ENCODE measurements at places on chromosomes 13 and 19. TPM values are rescaled to one million over a fixed set of nuclear protein-coding genes. Genes with fewer than 3 reads are reported as not detected.

STARD13 gene
- 1.4 TPM for total RNA-seq

ZNF418 gene
- total RNA-seq = 3.4 TPM

DNA sequence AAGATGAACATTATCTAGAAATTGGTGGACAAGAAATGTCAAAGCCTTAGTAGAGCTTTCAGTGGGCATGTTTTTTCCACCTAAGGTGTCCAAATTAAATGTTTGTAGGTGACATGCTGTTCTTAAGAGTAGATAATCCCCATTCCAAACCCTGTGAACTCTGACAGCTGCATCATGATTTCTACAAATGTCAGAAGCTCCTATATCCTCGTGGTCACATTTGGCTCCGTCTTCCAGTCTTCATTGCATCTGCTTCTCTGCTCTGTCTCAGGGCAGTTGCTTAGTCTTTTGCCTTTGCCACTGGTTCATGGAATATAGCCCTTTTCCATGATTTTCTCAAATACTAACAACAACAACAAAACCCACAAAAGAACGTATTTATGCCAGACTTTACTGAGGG is 234.5 kb downstream of the DLEU7 start:
- no peak overlapping the region for H3K4me3 ChIP-seq
- no peaks in the 10 kb centered on the region for H3K36me3 ChIP-seq
- no peak overlapping the region for H3K27ac ChIP-seq
- peaks cover 17% of the 10 kb centered on the region for H3K4me1 ChIP-seq
- no peak for DNase-seq
- peaks cover 26% of the 10 kb centered on the region for H3K27me3 ChIP-seq

BEST2 gene
- total RNA-seq = not detected

DNA sequence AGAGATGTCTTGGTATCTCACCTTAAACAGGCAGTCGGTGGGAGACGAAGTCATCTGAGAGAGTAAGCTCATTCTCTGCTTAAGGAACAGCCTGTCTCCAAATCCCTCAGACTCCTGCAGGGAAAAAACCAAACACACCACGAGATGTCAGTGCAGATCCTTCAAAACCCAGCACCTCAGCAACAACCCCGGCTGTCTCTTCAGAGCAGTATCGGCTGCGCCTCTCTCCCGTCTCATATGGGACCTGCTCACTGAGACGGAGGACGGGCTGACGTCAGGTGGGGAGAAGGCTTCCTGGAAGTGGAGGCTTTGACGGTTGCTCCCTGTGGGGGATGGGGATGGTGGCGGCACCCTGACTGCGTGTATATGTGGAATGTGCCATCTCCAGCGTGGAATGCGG is 43.6 kb downstream of the ANKRD27 start:
- no peak overlapping the region for H3K4me3 ChIP-seq
- DNase-seq = no peak
- H3K27me3 ChIP-seq = no peaks in the 10 kb centered on the region
- no peak overlapping the region for H3K27ac ChIP-seq
- H3K36me3 ChIP-seq = no peaks in the 10 kb centered on the region

DNA sequence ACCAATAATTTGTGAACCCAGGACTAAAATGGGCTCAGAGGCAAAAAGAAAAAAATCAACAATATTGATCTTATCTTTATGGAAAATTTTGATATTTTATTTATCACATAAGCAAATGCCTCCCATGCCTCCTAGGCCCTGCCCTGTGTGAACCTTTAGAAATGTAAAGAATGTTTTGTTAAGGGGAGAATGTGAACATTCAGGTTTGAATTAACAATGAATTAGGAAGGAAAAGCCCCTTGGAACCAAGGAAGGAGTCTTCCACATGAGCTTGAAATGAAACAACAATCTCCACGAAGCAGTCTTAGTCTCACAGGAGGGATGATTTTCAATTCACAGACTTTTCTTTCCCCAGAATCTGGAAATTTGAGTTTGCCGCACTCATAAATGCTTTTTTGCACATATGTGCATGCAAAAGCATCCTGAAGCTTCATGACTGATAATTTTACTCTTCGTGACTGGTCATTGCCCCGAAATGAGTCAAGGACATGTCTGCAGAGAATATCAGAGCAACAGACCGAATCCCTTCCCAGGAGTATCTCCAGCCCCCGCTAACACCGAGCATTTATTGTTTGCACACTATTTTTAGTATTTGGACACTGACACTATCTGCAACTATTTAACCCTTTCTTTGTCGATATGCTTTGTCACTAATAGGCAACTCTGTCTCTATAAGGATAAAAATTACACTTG is 135.2 kb downstream of the DCT start:
- H3K4me1 ChIP-seq = peaks cover 25% of the 10 kb centered on the region
- no peak for DNase-seq
- no peak overlapping the region for H3K27ac ChIP-seq
- H3K4me3 ChIP-seq = no peak overlapping the region
- no peaks in the 10 kb centered on the region for H3K36me3 ChIP-seq

- no peak for DNase-seq
- H3K27ac ChIP-seq = peak overlapping the region; percentile 62
- H3K4me1 ChIP-seq = no peaks in the 10 kb centered on the region
- H3K36me3 ChIP-seq = peaks cover 13% of the 10 kb centered on the region
Measured at GRCh38 chr13:41696163-41697003, 239.0 kb downstream of the RGCC start.

GRCh38 chr13:101190337-101190736 is 226.0 kb downstream of the NALCN start:
- H3K27me3 ChIP-seq = no peaks in the 10 kb centered on the region
- no peak for DNase-seq
- no peak overlapping the region for H3K4me3 ChIP-seq
- H3K27ac ChIP-seq = no peak overlapping the region
- no peaks in the 10 kb centered on the region for H3K36me3 ChIP-seq
